ENCODE measurements at places on chromosomes 2 and 18. TPM values are rescaled to one million over a fixed set of nuclear protein-coding genes. Genes with fewer than 3 reads are reported as not detected.

The ZNF24 gene
- 38.3 TPM for total RNA-seq

The SERPINB3 gene
- not detected for total RNA-seq

The CRYGD gene
- not detected for total RNA-seq

The DNAJC5G gene
- not detected for total RNA-seq

The PTRHD1 gene
- total RNA-seq = 17.2 TPM

The PRKAG3 gene
- not detected for total RNA-seq

The ITGAV gene
- 204 TPM for total RNA-seq

The SMYD1 gene
- not detected for total RNA-seq

The ZNF521 gene
- total RNA-seq = 44.7 TPM

The CMPK2 gene
- total RNA-seq = 0.28 TPM

The DNPEP gene
- 74.7 TPM for total RNA-seq

The ACMSD gene
- total RNA-seq = not detected

The AQP12B gene
- not detected for total RNA-seq

The CARF gene
- total RNA-seq = 3.1 TPM

The ALPP gene
- total RNA-seq = not detected

The GREB1L gene
- not detected for total RNA-seq

The SATB2 gene
- total RNA-seq = 8.4 TPM

The LYPD6 gene
- 0.90 TPM for total RNA-seq

The SKOR2 gene
- not detected for total RNA-seq

The MZT2A gene
- 25.8 TPM for total RNA-seq

The PSTPIP2 gene
- total RNA-seq = 14.4 TPM

The XDH gene
- 0.83 TPM for total RNA-seq

The MAP3K19 gene
- not detected for total RNA-seq

The TMEM247 gene
- not detected for total RNA-seq

The IL36G gene
- total RNA-seq = not detected

The PLCL1 gene
- 0.18 TPM for total RNA-seq

The IRS1 gene
- total RNA-seq = 21.1 TPM

The C1QL2 gene
- not detected for total RNA-seq

The LRPPRC gene
- total RNA-seq = 36.0 TPM

The SERPINB10 gene
- not detected for total RNA-seq

The SDC1 gene
- 22.0 TPM for total RNA-seq

The QPCT gene
- 2.2 TPM for total RNA-seq

The NEU2 gene
- total RNA-seq = not detected

The ITPRIPL1 gene
- 1.4 TPM for total RNA-seq

The PTCD3 gene
- total RNA-seq = 48.9 TPM

The FAM237A gene
- total RNA-seq = not detected
